ENCODE measurements at places on chromosomes 16 and 17.

DNA sequence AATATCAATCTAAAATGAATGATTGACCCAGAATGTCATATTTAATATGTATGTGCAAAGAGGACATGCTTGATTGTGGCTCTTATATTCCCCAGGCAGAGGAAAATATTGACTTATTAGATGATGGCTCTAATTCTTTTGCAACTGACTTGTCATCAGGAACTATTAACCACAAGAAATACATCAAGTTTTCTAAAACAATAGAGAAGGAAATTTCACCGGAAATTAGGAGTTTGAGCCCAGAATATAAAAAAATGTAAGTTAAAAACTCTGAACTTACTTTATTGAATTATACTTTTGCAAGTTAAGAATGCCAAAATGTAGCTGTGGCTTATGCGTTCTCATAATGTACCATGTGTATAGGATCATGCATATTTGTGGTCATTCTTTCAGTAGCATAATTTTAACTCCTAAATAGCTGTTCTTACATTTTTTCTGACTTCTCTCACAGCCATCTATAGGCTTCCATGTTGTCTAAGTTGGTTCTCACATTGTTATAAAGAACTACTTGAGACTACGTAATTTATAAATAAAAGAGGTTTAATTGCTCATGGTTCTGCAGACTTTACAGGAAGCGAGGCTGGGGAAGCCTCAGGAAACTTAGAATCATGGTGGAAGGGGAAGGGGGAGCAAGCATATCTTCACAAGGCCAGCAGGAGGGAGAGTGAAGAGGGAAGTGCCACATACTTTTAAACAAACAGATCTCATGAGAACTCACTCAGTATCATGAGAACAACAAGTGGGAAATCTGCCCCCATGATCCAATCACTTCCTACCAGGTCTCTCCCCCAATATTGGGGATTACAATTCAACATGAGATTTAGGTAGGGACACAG is 11.6 kb downstream of the EFCAB13 start:
- no peak for DNase-seq

GRCh38 chr17:14760719-14761411 is 460.0 kb downstream of the HS3ST3B1 start:
- DNase-seq: no peak

DNA sequence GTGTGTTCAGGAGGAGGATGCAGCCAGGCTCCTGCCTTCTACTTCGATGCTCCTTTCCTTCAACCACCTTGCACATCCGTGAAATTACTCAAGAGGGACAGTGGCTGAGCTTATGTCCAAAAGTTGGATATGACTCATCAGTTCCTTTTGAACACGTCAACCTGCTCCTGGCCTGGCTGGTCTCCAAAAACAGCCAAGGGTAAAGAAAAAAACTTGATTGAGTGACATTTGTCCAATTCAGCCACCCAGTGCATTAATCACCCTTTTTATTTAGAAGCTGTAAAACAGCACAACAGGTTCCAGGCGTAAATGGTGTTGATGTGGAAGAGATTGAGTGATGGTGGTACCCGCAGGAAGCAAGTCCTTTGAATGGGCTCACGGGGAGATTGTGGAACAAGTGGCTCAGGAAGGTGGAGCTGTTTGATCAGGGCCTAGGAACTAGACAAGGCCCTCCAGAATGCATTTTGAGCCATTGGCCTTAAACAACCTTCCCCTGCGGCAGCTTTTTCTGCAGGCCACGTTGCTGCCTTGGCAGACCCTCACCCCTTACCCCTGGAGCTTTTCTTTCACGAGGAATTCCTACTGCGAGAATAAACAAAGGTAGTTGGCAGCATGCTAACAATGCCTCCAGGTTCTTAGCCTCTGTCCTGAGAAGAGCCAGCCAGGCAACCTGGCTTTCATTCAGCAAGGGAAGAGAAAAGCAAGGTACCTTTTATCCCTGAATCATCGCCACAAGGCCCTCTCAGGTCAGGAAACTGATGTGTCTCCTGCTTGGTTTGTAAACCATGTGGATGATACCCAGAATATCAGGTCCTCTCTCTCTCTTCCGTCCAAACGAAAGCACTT is 173.3 kb upstream of the CACNG5 start:
- DNase-seq: no peak

DNA sequence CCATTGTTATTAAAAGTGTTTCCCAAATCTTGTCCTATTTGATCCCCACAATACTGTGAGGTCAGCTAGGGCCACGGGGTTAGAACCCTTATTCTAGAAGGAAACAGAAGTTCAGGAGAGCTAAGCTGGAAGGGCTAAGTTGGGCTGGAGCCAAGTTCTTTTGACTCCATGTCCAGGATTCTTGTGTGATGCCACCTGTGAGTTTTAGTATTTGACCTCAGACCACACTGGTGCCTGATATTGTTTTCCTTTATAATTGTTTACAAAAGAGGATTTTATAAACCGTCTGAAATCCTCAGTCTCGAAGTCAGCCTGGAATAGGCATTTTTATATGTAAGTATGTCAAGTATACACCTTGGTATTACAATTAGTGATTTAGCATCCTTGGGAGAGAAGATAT is 332.7 kb downstream of the CBLN1 start:
- DNase-seq: no peak

DNA sequence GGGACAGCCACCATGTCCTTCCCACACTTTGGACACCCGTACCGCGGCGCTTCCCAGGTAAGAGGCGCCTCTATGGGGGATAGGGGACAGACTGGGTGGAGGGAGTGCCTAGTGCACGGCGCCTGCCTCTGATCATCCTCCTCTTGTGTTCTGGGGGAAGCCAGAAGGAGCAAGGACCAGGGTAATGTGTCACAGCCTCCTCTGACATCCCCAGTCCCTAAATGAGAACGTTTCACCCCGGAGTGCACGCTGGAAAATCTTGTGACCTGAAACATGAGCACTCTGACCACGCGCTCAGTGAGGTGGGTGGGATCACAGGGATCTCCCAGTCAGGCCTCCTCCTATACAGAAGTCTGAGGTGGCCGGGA is 1.1 kb downstream of the IRX6 start:
- no peak for DNase-seq

DNA sequence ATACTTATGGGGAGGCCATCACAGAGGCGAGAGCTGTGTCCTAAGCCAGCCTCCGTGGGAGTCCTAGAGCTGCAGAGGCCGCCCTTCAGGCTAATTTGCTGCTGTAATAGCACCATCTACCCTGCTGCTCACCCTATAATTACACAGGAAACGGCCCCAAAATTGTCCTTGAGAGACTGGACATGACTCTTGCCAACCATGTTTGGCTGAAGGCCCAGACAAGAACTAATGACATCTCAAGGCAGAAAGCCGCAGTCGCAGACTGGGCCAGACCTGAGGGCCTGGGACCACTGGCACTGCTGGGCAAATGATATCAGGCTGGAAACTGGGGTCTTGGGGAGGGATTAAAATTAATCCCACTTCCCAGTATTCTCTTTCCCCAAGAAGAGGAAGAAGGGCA is 24.1 kb downstream of the PSMD7 start:
- DNase-seq: no peak

- DNase-seq: no peak
Measured at GRCh38 chr17:73334771-73335513, 23.1 kb upstream of the CDC42EP4 start.
